Epithelial cell of proximal tubule (primary cell): ENCODE measurements at places on chromosomes 4 and X.

DNA sequence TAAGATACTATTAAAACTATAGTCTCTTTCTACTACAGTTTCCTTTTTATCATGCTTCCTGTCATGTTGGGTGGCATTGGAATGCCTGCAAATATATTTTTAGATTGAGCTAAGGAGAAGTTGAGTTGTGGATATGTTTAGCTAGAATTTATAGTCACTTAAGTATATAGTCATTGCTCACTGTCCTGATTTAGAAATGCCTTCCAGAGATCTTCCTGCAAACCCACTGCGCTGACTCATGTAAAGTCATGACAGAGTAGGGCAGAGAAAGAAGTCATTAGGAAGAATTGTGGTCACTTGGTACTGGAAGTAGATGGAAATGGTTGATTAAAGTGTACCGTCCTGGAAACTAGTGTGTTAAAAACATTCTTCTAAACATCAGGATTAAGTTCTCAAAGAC, 490.3 kb upstream of the PABPC4L start:
- DNase-seq, result no peak

GRCh38 chr4:32161392-32161791, 1441.2 kb downstream of the PCDH7 start:
- DNase-seq, result no peak

GRCh38 chrX:136112778-136113177, 34.6 kb upstream of the FHL1 start:
- DNase-seq, result no peak

- no peak for DNase-seq
Measured at GRCh38 chrX:77953302-77953701, 16.1 kb downstream of the PGAM4 start.

- no peak for DNase-seq
Measured at GRCh38 chr4:123936621-123937043, 540.0 kb downstream of the SPRY1 start.

GRCh38 chr4:101419336-101420135, 72.2 kb upstream of the PPP3CA start:
- DNase-seq, result no peak

- DNase-seq, result peak; percentile 36
Measured at GRCh38 chr4:77959566-77960338, 97.1 kb downstream of the MRPL1 start.

- DNase-seq, result no peak
Measured at GRCh38 chr4:120062663-120063195, 3.9 kb downstream of the MAD2L1 start.

GRCh38 chr4:7867191-7867590, 72.5 kb downstream of the AFAP1 start:
- DNase-seq, result no peak
